Prostate gland (tissue), 2 donors: ENCODE measurements at places on chromosomes 16 and 17. TPM values are rescaled to one million over a fixed set of nuclear protein-coding genes. Genes with fewer than 3 reads are reported as not detected.

DNA sequence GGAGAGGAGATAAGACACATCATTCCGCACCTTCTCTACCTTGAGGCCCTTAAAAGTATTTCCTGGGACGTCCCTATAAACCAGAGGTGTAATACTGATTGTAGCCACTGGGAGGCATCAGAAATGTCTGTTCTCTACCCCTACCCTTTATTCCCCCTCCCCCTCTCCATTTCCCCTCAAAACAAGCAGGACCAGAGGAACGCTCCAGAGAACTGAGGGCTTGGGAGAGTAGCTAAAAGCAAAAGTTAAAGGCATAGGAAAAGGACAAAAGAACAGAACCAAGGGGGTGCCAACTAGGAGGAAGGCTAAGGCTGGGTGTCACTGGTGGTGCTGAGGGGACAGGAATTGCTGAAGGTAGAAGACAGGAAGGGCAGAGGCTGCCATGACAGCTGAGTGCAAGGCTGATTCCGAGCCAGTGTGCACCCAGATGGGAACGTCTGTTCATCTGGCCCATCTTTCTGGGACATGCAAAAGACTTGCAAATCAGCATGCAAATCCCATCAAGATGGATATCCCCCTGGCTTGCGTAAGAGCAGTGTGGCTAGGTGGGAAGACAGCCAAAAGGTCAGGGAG lies 6.7 kb downstream of the CAMTA2 start:
- peak; percentile 42 for DNase-seq

GRCh38 chr17:75808549-75808904 lies 23.9 kb downstream of the UNK start:
- DNase-seq: no peak

DNA sequence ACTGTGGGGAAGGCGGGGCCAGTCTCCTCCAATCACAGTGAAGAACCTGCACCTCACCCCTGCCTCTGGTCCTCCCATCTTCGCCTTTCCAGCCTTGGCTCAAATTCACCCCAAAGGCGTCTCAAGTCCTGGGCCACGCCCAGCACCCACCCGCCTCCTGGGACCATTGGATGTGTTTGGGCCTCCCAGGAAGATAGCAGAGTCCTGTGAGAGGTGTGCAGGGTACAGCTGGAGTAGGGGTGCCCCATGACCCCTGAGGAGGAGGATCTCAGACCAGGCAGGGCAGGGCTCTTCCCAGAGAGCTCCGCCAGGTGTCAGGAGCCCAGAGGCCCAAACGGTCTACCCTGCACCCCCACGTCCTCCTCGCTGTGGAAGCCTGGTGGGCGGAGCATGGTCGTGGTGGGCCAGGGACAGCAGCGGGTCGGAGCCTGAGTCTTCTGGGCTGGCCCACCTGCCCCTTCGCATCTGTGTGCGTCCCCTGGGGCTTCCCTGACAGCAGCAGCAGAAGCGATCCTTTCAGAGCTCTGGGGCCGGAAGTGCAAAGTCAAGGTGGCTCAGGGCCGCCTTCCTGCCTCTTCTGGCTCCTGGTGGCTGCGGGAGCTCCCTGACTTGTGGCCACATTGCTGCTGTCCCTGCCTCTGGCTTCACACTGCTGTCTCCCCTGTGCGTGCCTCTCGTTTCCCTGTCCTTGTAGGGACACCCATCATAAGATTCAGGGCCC lies 34.9 kb upstream of the ZNF469 start:
- no peak for DNase-seq

DNA sequence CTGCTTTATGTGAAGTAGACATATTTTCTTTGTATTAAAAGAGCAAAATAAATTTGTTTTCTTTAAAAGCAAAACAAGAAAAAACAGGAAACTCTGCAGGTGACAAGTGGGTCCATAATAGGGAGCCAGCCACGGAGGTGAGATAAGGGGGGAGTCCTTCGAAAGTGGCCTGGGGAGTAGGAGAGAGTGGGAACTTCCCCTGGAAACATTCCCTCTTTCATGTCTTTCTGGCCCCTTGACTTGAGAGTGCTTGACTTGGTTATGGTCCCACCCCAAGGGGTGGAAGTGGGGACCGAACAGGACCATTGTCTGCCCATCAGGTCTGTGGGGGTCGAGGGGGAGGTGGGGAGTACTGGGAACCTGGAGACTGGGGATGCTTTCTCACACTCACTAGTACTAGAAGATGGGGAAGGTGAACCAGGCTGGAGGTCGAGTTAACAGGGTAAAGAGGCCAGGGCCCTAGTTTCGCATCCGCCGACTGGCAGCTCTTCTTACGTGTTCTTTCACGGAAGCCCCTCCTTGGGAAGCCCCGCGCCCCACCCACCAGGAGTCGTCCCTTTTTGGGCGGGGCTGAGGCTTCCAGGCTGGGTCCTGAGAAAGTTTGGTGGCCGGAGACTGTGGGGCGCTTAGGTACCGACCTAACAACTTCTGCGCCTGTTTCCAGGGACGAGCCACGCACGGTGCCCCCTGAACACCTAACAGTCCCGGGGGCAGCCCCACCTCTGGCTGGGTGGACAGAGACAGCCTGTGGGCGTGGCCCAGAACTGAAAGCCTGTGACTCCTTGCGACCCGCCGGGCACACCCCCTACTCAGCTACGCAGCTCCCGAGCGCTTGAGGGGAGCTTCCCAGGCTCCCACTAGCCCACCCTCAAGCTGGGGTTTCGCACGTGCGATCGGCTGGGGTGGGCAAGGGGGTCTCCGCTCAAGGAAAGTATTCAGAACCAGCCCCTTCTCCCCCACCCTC lies 790 bp downstream of the TRADD start:
- no peak for DNase-seq

- DNase-seq: peak; percentile 49
Observed at GRCh38 chr17:82648742-82649331, 593 bp upstream of the WDR45B start.

DNA sequence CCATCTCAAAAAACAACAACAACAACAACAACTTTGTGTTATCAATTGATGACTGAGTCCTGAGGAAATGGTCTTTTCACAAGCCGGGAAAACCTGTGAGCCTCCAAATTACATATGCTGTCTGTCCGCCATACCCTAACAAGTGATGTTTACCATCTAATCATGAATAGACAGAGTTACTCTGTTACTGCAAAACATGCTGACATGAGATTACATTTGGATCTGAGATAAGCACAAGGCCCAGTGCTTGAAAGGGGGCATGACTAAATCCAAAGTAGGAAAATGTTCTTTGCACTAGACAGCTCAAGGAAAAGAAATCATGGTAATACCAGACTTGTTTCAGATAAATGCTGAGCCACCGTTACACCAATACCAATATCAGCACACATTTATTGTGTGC lies 8.6 kb upstream of the ATXN1L start:
- DNase-seq: no peak

- DNase-seq: no peak
Observed at GRCh38 chr16:19833176-19833575, 51.5 kb downstream of the GPRC5B start.

GRCh38 chr16:87834005-87834667 lies 35.2 kb downstream of the SLC7A5 start:
- no peak for DNase-seq

DNA sequence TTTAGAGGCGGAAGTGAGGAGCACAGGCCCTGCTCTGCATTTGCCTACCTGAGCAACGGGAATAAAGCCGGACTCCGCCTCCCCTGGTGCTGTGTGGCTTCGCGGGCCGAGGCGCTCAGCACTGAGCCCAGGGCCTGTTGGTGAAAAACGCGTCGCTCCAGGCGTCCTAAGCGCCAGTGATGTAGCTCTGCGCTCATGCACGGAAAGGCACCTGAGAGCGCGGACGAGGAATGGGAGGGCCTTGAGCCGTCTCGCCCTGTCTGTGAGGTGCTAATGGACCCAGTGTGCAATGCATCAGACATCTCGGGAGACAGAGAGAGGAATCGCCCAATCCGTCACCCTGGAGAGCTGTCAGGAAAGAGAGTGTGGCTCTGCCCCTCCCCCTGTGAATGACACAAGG lies 17.2 kb upstream of the ATP2A3 start:
- DNase-seq: no peak

DNA sequence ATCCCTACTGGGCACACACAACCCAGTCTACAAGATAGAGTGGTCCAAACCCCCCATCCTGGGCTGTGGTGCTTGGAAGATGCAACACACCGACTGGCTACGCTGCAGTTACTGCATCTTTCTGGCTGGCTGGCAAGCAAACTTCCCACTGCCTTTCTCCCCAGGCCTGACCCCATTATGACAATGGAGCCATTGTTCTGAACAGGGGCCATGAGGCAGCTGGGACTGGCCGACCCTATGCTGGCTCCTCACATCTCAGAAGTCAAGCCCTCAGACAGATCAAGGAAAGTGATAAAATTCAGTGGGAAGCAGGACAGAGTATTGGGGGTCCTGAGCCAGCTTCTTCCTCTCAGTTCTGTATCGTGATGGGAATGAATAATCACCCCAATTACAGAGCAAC lies 364.1 kb upstream of the ASIC2 start:
- DNase-seq: no peak

DNA sequence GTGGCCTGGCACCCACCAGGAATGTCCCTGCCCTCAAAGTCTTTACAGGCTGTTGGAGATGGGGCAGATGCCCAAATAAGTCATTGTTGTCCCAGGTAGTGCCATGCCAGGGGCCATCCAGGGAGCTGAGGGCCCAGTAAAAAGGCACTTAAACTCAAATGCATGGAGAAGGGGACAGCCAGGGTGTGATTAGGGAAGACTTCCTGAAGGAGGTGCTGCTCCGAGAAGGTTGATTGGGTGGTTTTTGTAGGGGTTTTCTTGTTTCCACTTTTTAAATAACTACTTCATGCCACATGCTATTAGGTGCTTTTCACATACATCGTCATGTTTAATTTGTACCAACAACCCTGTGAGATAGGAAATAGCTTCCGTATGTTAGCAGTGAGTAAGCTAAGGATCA lies 66.9 kb downstream of the RAI1 start:
- no peak for DNase-seq

- no peak for DNase-seq
Observed at GRCh38 chr17:20092261-20092867, 83.2 kb downstream of the SPECC1 start.

The MYH13 gene
- not detected for total RNA-seq

The KRTAP9-1 gene
- total RNA-seq: not detected
